ENCODE measurements at places on chromosomes 13 and 19.

- peak; percentile 26 for DNase-seq
These were observed 8.3 kb upstream of the CDC42EP5 start for GRCh38 chr19:54481326-54481930.

DNA sequence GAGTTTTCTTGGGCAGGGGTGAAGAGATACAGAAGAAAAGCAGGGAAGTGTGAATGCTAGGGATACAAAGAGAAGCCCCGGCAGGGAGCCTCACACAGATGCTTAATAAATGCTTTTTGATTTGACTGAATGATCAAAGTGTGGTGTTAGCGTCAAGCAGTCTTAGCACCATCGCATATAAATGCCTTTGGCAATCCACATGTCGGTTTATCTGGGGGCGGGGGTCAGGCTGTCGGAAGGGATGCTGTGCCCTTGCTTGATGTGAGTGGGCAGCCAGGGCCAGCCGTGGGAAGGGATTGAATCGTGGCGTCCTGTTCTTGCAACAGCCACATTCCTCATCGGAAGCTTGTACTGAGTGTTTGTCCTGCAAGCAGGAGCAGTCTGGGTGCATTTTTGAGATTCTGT lies 173.1 kb downstream of the LACC1 start:
- no peak for DNase-seq

- DNase-seq: no peak
These were observed 265.2 kb upstream of the MAB21L1 start for GRCh38 chr13:35741657-35742056.

GRCh38 chr19:3464587-3465235 lies 15.6 kb downstream of the SMIM24 start:
- no peak for DNase-seq

GRCh38 chr13:50712456-50712855 lies 131.0 kb downstream of the DLEU7 start:
- DNase-seq: no peak

DNA sequence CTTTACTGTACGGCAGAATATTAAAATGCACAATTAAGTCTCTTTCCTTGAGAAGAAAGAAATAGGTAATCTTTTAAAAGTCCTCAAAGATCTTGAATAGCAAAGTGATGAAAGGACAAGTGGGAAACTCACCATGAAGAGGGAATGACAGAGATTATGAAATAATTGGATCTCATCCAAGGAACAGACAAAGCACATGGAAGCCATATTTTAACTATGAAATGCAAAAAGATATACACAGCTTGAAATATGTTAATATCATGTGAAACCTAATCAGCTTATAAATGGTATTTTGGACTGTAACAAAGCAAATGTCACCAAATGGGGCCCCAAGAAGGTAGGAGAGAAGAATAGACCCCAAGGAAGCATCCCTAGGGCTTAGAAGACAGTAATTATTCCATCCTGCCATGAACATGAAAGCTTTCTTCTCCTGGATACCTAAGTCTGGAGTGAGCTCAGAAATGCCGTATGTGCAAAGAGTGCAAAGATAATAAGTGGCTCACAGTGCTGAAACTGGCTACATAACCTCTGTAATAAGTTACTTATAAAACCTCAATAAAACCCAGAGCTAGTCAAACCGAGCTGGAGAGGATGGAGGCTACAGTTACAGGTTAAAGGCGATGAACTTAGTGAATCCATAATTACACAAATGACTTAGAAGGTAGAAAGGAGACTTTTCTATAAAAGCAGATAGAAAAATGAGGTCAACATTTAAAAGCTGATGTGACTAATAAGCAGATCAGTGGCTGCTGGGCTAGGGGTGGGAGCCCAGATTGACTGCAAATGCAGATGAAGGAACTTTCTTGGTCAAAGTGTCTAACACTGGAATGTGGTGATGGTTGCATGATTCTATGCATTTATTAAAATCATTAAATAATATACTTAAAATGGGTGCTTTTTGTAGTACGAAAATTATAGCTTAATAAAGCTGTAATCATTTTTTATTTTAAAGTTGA lies 34.4 kb downstream of the DCLK1 start:
- no peak for DNase-seq

DNA sequence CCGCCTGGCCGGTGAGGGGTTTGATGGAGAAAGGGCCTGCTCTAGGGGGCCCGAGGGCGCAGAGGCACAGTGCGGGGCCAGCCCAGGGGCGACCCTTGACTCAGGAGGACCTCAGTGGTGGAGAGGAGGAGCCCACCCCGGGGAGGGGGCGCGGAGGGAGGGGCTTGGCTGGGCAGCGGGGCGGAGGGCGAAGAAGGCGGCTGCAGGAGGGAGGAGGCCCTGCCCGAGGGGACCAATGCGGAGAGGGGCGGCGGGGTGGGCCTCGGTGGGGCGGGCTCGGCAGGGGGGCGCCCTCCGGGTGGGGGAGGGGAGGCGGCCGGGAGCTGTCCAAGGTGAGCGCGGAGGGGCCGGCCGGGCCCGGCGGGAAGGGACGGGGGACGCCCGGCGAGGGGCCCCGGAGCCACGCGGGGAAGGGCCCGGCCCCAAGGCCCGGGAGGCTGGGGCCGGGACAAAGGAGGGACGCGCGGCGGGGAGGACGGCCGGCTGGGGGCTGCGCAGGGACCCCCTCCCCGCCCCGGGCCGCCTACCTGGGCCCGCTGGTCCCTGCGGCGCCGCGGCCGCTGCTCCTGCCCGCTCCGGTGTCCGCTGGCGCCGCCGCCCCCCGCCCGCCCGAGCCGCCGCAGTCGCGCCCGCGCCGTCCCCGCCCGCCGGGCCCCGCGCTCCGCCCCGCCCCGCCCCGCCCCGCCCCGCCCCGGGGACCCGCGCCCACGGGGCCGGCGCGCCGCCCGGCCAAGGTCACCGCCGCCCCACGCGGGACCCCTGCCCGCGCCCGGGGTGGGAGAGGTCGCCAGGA lies at the start of gene DIRAS1:
Gene DIRAS1 (minus strand): TSS at position 596 of the 793 bp plus-strand sequence. CDS start 3,566 bp downstream, outside the sequence.
- no peak for DNase-seq

DNA sequence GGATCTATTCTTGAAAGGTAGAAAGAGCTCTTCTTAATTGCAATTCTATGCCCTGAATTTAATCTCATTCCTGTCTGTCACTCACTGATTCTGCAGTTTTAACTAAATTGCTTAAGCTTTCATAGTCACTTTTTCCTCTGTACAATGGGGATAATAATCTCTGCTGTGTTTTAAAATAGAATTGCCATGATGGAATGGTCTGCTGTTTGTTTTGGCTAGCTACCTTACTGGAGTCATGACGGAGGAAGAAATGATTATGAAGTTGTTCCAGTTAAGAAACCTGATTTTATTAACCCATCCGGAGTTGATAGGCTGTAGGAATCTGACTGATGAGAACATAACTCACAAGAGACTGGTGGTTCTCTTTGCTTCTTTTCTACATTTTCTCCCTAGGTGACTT lies 54.9 kb upstream of the ITM2B start:
- DNase-seq: no peak

DNA sequence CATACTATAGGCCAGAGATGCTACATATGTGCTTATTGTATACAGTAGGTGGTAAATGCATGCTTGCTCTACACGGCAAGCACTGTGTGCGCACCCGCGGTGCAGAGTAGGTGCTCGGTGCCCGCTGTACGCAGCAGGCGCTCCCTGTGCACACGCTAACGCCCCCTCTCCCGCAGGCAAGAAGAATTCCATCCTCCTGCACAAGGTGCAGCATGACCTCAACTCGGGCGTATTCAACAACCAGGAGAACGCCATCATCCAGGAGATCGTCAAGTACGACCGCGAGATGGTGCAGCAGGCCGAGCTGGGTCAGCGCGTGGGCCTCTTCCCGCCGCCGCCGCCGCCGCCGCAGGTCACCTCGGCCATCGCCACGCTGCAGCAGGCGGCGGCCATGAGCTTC lies 17.7 kb downstream of the POLRMT start:
- DNase-seq: no peak

DNA sequence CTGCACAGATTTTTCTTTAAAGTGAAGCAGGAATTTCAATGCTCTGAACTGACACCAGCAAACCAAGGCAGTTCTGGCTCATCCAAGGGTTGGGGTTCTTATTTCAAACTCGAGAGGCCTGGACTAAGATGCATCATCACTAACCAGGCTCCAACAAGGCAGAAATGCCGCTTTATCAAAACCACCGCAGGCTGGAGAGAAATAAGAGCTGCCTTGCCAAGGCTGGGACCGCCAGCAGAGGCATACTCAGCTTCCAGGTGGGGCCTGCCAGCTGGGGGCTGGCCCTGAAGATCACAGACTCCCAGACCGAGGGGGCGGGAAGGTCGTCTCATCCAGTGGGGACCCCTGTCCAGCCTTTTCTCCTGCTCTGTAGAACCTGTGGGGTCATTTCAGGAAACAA lies 37.4 kb upstream of the GAS6 start:
- DNase-seq: no peak

DNA sequence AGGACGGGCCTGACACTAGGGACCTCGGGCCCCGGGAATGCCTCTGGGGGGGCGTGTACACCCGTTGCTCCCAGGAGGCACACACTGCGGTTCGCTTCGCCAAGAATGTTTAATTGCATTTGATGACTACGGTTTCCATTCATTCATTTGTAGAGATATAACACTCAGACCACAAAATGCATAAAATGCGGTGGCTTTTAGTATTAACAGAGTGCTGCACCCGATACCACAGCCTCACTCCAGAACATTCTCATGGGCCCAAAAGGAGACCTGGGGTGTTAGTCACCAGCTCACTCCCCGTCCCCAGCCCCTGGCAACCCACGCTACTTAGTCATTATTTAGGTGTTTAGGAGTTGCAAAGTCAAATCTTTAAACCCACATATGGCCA lies 21.8 kb downstream of the HCN2 start:
- no peak for DNase-seq

GRCh38 chr13:60075850-60076249 lies 87.9 kb downstream of the DIAPH3 start:
- DNase-seq: no peak

GRCh38 chr19:8615024-8615423 lies 4.5 kb upstream of the ADAMTS10 start:
- DNase-seq: no peak

DNA sequence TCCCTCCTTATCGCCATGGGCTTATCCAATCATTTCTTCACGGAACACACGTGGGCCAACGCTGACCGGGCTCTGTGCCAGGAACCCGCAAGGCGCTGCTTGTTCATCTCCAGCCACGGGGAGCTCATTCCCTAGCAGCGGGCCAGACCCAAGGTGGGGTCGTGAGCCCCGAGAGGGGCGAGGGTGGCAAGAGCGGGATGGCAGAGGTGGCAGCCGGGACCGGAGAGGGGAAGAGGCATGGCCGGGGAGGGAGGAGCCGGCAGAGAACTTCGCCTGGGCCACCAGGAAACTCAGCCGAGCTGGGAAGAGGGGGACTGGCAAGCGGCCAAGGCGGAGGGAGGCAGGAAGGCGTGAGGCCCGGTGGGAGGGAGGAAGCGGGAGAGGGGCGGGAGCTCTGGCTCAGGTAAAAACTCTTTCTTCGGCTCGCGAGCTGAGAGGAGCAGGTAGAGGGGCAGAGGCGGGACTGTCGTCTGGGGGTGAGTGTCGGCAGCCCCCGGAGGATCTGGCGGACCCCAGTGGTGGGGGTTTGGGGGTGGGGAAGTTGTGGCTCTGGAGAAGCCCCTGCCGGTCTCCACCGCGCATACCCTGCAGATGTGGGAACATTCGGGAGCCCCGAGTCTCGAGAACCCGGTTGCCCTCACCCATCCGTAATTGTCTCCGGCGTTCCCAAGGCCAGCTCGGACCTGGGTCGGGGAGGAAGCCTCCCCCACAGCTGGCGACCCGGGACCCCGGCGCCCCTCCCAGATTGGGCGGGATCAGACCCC lies at the start of gene B3GNT3:
Gene B3GNT3 (plus strand): TSS at position 408 of the 764 bp plus-strand sequence. CDS start 12,670 bp downstream, outside the sequence.
- peak; percentile 21 for DNase-seq

DNA sequence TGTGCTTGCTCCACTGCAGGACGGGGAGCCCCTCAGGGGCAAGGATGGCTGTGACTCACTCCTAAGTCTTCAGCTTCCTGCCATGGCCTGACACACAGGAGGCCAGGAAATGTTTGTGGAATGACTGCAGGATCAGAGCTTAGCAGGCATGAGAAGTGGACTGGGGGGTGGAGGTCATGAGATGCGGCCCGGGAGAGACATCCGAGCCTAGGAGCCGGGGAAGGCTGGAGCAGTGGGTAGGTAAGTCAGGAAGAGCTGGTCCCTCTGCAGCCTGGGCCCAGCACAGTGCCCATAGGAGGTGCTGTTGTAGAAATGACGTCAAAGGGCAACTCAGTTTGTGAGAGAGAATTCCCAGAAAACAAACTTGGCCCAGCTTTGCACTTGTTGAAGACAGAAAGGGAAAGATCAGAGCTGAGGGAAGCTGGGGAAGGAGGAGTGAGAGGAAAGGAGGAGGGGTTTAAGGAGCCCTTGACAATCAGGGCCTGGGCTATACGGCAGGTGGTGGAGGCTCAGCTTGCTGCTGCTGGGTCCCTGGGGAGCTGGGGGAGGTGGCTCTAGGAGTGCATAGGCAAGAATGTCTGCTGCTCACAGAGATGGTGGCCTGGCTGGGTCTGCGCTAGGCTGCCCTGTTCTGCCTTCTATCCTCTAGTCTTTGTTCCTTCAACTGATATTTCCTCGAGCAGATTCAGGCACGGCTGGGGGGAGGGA lies 18.5 kb downstream of the POU2F2 start:
- DNase-seq: no peak

- DNase-seq: no peak
These were observed 393.6 kb downstream of the TDRD3 start for GRCh38 chr13:60790620-60791019.

GRCh38 chr19:48608798-48609263 lies 2.3 kb downstream of the SPACA4 start:
- peak; percentile 28 for DNase-seq

- no peak for DNase-seq
These were observed 151.9 kb downstream of the MYO16 start for GRCh38 chr13:108781312-108781711.

GRCh38 chr19:44890366-44891015 lies 563 bp upstream of the TOMM40 start:
- no peak for DNase-seq

DNA sequence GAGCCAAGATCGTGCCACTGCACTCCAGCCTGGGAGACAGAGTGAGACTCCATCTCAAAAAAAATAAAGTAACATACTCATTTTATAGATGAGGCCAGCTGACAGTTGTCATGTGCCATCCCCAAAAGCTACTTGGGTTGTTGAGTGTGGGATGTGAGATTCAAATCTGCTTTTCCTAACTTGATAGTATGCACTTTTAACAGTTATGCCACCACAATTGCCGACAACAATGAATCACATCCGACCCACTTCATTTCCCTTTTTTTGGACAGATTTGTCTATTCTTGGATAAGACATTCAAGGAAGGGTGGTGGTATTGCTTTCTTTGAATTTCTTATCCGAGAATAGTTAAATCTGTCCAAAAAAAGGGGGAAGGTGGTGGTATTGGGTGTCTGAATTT lies 16.3 kb upstream of the DNMT1 start:
- no peak for DNase-seq

DNA sequence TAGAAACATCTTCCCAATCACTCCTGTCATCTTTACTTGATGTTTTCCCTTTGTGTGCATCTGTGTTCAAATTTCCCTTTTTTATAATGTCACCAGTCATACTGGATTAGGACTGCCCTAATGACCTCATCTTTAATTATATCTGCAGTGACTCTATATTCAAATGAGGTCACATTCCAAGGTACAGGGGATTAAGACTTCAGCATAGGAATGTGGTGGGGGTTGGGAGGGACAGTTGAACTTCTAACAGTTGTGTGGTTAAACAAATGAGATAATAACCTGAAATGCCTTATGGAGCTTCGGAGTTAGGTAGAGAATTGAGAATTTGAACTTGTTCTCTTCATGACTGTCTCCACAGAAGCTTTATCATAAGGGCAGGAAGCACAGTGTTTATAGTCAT lies 23.0 kb downstream of the PAN3 start:
- no peak for DNase-seq
